ENCODE measurements at places on chromosomes 2 and 18.

DNA sequence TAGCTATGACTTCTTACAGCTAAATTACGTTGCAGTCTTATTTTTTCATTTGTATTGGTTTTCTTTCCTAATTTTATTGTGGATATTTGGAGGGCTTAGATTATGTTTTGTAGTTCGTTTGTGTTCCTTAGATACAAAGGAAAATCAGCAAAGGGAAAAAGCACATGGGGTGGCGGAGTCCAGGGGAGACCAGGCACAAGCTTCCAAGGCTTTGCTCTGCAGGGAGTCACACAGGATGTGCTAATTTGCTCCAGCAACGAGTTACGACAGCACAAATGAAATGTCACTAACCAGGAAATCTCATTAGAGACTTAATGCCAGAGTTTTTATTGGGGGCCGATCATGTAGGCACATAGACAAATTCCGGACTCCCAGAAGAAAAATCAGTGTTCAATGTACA lies 60.5 kb upstream of the CABYR start:
- no peak overlapping the region for H3K27ac ChIP-seq
- no peaks in the 10 kb centered on the region for H3K27me3 ChIP-seq

- H3K27ac ChIP-seq, result peak overlapping the region; percentile 83
- H3K4me1 ChIP-seq, result peaks cover 92% of the 10 kb centered on the region
- H3K36me3 ChIP-seq, result no peaks in the 10 kb centered on the region
Observed at GRCh38 chr2:20596193-20596972, 54.5 kb downstream of the HS1BP3 start.

- H3K36me3 ChIP-seq, result no peaks in the 10 kb centered on the region
- H3K4me1 ChIP-seq, result no peaks in the 10 kb centered on the region
- no peak overlapping the region for H3K27ac ChIP-seq
- H3K4me3 ChIP-seq, result no peak overlapping the region
Observed at GRCh38 chr2:95271381-95271971, 2.8 kb upstream of the PROM2 start.

DNA sequence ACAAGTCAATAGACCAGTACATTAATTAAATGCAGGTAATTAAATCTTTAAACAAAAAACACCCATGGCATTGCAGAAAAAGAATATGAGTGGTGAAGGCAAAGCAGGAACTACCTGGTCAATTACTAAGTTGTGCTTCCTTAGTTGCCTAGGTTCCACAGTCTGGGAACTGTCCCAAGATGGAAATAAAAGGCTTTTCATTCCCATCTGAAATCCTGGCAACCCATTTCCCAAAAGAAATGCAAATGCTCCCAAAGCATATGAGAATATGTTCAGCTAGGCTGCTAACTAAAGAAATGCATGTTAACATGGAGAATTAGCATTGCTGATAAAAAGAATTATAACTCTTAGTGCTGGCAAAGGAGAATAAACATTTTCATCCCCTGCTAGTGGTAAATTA lies 177.8 kb downstream of the TMEM163 start:
- no peak overlapping the region for H3K27ac ChIP-seq
- H3K36me3 ChIP-seq, result no peaks in the 10 kb centered on the region
- no peak overlapping the region for H3K4me3 ChIP-seq
- no peak for DNase-seq
- no peaks in the 10 kb centered on the region for H3K4me1 ChIP-seq

GRCh38 chr2:31558401-31559295 lies 22.1 kb downstream of the SRD5A2 start:
- no peaks in the 10 kb centered on the region for H3K36me3 ChIP-seq
- no peak overlapping the region for H3K4me3 ChIP-seq
- H3K4me1 ChIP-seq, result no peaks in the 10 kb centered on the region
- H3K27me3 ChIP-seq, result no peaks in the 10 kb centered on the region
- no peak for DNase-seq
